ENCODE measurements at places on chromosomes 2 and 18.

- DNase-seq, result no peak
These were observed 4.1 kb downstream of the RHBDD1 start for GRCh38 chr2:226839951-226840350.

GRCh38 chr2:60534052-60534685, 19.3 kb downstream of the BCL11A start:
- DNase-seq, result no peak

DNA sequence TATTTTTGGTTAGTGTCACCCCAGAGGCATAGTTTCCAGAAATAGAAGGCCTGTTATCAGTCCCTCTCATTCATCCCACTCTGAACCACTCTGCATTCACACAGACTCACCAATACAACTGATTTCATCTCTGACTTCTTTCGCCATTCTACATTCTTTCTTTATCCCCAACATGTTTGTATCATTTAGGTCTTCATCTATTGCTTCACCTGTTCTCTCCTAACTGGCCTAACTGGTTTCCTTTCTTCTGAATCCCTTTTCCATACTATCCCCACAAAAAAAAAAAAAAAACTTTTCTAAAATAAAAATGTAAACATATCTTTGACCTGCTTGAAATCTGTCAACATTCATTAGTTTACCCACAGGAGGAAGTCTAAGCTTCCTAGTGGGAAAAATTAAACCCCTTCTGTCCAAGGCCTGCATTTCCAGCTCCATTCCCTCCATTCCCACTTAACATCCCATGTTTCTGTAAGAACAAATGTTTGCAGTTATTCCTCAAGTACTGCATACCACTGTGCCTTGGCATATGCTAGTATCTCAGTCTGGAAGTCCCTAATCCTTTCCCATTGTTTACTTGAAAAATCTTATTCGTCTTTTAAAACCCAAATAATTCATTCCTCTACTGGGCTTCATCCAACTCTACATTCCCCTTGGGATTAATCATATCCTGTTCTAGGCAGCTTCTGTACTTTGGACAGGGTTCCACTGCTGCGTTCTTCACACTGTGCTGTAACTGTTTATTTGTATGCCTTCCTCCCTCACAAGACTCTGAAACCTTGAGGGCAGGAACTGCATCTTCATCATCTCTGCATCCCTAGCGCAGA, 68.5 kb downstream of the FIGN start:
- no peak for DNase-seq

- no peak for DNase-seq
These were observed 304.3 kb downstream of the CDCA7 start for GRCh38 chr2:173658946-173659371.

GRCh38 chr2:105394951-105395611, 3.8 kb downstream of the FHL2 start:
- DNase-seq, result no peak
